ENCODE measurements at places on chromosomes 5 and 9.

- DNase-seq, result no peak
Observed at GRCh38 chr9:15137658-15138356, 169.2 kb downstream of the TTC39B start.

- DNase-seq, result no peak
Observed at GRCh38 chr9:123033352-123033751, at the start of gene GPR21. GPR21 (plus strand) TSS chr9:123033667; CDS start chr9:123034567, 900 bp downstream.

GRCh38 chr5:116583862-116584222 is 9.2 kb upstream of the SEMA6A start:
- no peak for DNase-seq

GRCh38 chr5:79983618-79984017 is 7.4 kb downstream of the MTX3 start:
- DNase-seq, result no peak

DNA sequence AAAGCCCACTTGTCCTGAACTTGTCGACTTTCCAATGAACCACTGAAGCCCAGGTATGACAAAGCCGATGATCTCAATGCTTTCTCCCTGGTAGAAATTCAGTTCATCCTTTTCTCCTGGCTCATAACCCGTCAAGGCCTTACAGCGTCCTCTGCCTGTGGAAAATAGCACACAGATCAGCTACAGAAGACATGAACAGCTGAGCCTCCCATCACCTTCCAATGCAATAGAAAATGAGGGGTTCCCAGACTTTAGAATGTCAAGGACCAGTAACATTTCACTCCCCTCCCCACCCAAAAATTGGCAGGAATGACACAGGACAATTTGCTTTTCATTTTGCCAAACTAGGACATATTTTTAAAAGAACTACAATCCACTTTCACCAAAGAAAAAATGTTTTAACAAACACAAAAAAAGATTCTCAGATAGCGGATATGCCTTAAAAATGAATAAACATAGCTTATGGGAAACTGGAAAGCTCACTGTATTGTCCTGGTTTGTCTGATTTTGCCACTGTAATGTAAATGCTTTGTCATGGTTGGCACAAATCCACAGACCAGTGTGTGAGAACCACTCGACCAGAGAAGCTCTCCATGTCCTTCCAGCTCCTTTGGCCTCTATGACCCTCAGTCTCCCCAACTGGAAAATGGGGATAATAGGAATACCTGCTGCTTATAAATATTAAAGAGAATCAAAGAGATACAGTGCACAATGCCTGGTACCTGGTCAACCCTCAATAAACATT is 24.4 kb downstream of the SH3TC2 start:
- DNase-seq, result no peak

DNA sequence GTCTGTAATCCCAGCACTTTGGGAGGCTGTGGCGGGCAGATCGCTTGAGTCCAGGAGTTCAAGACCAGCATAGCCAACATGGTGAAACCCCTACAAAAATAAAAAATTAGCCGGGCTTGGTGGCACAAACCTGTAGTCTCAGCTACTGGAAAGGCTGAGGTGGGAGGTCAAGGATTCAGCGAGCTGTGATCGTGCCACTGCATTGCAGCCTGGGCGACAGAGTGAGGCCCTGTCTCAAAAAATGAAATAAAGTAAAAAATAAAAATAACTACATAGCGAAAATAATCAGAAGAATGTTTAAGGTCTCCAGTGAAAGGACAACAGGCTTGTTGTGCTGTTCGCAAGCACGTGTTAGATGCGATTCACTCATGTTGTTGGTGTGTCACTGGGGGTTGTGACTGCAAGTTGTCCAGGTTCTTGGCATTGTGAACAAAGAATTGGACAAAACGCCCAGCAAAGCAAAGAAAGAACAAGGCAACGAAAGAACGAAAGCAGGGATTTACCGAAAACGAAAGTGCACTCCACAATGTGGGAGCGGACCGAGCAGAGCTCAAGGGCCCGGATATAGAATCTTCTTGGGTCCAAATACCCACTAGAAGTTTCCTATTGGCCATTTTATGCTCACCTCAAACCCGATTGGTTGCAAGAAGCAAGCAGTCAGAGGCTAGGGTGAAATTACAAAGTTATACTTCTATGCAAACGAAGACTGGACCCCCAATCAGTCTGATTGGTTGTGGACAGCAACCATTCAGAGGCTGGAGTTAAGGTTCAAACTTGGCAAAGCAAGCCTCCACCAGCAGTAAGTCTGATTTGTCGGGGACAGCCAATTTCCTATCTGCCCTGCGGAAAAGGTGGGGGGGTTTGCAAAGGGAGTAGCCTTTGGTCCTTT is 844 bp upstream of the MCCC2 start:
- DNase-seq, result no peak

GRCh38 chr5:121987685-121988073 is 25.9 kb downstream of the SRFBP1 start:
- no peak for DNase-seq

DNA sequence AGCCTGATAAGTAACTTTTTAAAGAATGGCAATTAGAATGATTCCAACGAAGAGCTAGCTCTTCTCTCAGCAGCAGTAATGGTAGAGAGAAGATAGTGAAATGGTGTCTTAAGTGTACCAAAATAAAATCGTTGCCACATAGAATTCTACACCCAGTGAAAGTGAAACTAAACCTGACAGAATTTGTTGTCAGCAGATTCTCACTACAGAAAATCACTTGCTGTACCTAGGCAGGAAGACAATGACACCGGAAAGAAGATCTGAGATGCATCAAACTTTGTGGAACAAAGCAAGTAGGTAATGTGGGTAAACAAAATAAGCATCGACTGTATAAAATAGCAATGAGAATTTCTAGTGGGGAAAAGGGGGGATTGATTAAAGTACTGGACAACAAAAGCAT is 20.7 kb upstream of the EBF1 start:
- DNase-seq, result no peak

DNA sequence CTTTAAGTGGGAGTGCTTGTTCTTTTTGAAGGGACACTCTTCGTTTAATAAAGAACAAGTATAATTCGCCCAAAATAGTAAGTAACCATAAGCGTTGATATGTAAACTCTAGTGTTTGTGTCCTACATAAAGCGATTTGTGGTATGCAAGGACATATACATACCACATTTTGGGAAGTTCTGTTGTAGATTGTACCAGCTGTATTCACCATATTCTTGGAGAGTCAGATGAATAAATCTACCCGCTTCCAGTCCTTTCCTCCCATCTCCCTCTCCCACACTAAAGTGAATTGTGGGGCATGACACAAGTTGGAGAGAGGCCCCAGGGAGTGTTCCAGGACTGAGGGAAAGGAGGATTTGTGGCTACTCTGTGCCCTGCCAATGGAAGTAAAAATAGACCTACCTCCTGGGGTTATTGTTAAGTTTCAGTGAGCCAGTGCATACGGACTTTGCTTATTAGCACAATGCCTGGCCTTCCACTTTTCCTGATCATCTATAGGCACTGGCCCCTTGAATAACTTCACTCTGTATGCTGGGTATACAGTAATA is 40.6 kb downstream of the ARHGAP26 start:
- no peak for DNase-seq

- DNase-seq, result peak; percentile 20
Observed at GRCh38 chr9:138063785-138064184, 186.2 kb downstream of the CACNA1B start.

- DNase-seq, result no peak
Observed at GRCh38 chr9:117916291-117916690, 212.1 kb downstream of the TLR4 start.

GRCh38 chr5:159928122-159928909 is 12.0 kb downstream of the ADRA1B start:
- DNase-seq, result peak; percentile 59

- no peak for DNase-seq
Observed at GRCh38 chr5:6805841-6806240, 92.6 kb downstream of the TENT4A start.

GRCh38 chr9:4833781-4834560 is 41.2 kb downstream of the RCL1 start:
- no peak for DNase-seq

DNA sequence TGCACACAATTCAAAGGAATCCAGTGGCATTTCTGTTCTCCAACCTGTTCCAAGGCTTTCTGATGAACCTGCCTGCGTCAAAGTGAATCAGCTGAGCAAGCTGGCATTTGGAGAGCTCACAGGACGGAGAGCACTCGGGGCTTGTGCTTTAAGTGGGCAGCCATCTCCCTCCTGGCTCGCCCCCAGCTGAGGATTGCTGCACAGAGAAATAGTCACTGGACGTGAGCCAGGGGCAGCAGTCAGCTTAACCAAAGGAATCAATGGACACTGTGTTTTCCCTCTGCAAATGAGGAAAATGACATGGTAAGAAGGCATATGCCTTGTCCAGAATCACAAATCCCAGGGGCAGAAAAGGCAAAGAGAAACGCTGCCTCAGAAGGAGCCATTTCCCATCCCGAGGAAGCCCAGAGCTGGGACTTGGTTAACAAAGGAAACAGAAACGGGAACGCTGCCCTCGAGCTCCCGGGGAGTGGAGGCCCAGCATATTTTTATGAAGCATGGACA is 299.4 kb downstream of the ZSWIM6 start:
- DNase-seq, result no peak

- no peak for DNase-seq
Observed at GRCh38 chr5:134462761-134463160, 51.1 kb upstream of the CDKN2AIPNL start.

GRCh38 chr9:135970128-135970815 is 9.1 kb upstream of the UBAC1 start:
- DNase-seq, result no peak

- DNase-seq, result no peak
Observed at GRCh38 chr9:133875131-133875530, 117.0 kb downstream of the VAV2 start.

- DNase-seq, result no peak
Observed at GRCh38 chr9:10843151-10843550, 230.3 kb upstream of the PTPRD start.

DNA sequence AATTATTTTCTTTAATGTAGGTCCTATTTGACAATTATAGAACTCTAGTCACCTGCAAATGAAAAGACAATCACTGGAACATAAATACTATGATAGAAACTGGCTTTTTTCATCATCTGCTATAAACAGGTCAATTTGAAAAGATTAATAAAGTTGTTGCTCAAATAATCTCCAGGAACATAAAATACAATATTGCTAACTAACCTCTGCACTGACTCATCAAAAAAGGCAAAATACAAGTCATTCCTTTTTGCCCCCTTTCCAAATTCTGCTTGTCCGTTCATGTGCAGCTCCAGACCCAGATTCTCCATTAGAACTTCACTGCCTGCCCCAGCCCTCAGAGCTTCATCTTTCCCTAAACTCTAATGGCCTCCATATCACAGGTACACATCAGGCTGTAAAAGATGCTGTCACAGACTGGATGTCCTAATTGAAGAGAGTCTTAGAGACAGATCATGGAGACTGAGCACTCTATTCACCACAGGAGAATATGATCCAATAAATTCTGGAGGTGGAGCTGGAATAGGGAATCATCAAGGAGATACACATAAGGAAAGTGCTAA is 1.6 kb downstream of the DCTN4 start:
- DNase-seq, result no peak

GRCh38 chr5:160460377-160461049 is 38.9 kb downstream of the PTTG1 start:
- DNase-seq, result no peak

GRCh38 chr5:116492776-116493175 is 81.8 kb downstream of the SEMA6A start:
- no peak for DNase-seq

DNA sequence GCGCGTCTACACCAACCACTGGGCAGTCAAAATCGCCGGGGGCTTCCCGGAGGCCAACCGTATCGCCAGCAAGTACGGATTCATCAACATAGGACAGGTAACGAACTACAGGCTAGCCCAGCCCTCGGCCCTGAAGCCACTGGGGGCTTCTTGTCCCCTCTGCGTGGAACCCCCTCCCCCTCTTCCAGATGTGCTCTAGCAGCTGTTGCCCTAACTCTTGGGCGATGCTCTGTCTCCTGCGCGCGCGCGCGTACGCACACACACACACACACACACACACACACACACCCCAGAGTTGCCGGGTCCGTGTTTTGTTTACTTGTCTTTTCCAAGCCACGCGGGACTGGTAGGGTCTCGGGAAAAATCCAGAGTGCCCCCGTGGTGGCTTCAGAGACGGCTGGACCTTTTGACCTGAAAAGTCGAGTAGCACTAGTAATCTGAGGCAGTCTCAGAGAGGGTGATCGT is 836 bp downstream of the PCSK5 start:
- peak; percentile 82 for DNase-seq

DNA sequence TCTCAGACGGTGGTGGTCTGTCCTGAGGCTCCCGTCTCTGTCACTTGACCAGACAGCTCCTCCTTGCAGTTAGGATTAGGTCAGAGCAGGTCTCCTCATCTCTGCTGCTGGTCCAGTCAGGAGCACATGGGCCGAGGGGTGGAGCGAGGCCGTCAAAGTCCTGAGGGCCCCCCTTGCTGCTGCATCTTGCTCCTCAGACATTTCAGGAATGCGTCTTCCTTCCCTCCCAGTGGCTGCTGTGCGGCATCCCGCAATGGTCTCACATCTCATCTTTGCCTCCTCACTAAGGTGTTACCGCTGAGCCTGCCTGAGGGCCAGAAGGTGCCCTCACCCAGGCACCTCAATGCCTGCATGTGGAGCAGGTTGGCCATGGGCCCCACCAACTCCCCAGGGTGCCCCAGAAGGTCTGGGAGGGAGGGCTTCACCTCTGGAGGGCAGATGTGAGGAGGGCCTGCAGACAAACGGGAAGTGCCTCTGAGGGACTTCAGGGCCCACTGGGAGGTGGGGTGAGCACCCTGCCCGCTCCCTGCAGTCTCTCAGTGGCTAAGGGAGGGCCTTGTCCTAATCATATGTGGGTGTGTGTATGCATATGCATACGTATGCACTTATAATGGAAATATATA is 137.7 kb upstream of the LMX1B start:
- peak; percentile 32 for DNase-seq

GRCh38 chr9:97510797-97511654 is 9.6 kb downstream of the TMOD1 start:
- no peak for DNase-seq

GRCh38 chr9:126411225-126411947 is 84.8 kb downstream of the MVB12B start:
- DNase-seq, result no peak

GRCh38 chr5:128498844-128499455 is 39.1 kb downstream of the FBN2 start:
- no peak for DNase-seq

DNA sequence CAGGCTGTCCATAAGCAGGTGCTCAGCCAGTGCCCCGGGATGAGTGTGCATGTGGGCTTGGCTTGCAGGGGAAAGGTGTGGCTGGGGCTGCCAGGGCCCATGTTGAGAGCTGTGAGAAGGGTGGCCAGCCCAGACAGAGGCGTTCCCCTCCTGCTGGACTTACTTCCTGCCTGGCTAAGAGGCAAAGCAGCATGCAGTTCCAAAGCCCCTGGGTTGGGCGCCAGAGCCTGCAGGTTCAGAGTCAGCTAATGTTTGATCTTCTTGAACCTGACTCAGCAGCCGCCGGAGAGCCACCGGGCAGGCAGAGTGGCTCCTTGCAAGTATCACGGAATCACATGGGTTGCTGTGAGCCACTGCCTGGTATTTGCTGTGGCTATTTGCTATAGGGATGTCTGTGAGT is 168.4 kb upstream of the MAP1B start:
- DNase-seq, result no peak

DNA sequence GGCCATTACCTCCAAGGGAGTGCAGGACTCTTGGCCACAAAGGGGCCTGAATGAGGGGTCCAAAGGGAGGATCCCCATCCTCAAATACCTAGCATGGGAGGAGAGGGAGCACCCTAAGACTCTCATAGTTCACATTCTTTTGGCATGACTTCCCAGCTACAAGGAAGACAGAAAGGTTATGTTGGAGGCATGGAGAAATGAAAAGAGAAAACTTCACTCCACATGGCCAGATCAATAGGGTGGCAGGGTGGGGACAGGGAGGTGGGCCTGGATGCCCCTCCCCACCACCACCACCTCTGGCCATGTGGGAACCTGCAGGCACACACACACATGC is 97.6 kb downstream of the PAX5 start:
- DNase-seq, result no peak
